Hematopoietic multipotent progenitor cell treated with erythropoietin and hydrocortisone succinate and interleukin-3 and kit ligand, for 15 days (in vitro differentiated cells): ENCODE measurements at places on chromosomes 13 and 19.

DNA sequence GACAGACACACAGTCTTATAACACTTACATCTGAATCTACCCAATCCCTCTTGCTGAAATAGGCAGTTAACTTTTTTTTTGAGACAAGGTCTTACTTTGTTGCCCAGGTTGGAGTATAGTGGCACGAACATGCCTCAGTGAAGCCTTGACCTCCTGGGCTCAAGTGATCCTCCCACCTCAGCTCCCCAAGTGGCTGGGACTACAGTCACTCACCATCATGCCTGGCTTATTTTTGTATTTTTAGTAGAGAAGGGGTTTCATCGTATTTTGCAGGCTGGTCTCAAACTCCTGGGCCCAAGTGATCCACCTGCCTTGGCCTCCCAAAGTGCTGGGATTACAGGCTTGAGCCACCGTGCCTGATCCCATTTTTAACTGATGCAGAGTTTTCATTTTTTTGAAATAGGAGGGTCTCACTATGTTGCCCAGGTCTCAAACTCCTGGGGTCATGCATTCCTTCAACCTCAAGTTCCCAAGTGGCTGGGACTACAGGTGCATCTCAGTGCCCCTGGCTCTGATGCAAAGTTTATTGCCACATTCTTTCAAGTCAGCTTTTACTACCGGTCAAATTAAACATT lies 7.6 kb downstream of the ELF1 start:
- no peak for DNase-seq

DNA sequence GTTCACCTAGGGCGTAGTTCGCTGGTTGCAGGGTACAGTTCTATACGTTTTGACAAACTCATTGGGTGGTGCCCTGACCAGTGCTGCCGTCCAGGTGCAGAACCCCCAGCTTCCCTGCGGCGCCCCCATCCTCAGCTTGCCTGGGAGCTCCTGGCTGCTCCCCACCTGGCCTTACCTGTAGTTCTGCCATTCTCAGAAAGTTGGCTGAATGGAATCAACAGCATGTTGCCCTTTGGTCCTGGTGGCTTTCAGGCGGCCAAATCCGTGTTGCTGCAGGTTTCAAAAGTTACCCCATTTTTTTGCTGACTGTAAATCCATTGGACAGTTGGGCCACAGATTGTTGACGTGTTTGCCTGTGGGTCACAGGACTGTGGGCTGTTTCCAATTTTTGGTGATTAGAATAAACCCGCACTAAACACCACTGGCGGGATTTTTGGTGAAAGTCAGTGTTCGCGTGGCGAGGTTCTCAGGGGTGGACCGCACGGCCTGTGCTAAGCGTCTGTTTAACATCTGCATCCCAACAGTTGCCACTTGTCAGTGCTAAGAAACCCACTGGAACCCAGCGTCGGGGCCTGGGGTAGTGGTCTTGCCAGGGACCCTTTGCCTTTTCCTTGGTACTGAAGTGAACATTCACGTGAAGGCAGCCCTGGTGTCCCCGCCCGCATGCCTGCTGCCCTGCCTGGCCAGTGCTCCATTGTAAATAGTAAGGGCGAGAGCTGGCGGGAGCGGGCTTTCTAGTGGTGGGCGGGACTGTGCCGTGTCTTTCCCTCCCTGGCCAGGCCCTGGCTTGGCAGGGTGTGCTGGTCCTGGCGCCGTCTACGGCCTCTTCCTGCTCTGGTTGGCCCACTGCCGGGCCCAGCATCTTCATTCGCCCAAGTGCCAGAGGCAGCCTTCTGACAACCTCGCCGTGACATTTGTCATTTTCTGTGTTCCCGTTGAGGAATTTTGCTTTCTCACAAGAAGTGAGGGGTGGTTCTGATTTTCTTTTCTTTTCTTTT lies 3.3 kb downstream of the DOT1L start:
- DNase-seq: no peak

- DNase-seq: peak; percentile 92
Observed at GRCh38 chr13:24160458-24161009, at the start of gene SPATA13. TSS of gene SPATA13 (plus strand) at chr13:24160720. CDS start at chr13:24222930, 62,210 bp downstream.

DNA sequence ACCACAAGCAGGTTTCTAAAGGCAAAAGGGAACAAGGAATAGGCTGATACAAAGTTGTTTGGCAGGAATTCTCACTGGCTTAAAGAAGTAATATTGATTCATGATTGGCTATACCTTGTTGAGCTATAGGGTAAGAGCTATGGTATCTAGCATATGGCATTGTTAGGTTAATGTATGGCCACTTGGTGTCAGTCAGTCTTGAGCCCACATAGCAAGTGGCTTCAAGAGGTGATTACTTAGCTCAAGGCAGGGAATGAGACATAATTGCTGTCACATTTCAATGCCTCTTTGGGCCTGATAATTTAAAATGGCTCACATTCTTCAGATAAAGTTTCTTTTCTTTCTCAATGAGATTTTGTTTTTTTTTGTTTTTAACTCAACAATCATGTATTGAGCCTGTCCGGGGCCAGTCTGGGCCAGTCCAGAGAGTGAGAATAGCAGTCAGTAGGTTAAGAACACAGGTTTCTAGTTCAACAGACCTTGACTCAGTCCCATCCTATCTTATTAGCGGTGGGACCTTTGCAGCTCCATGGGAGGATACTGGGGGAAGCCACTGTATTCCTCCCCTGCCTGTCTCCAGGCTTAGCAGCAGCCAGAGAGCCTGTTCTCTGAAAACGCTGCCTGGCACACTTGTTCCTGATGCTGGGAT lies 45.8 kb upstream of the RCBTB2 start:
- no peak for DNase-seq

- no peak for DNase-seq
Observed at GRCh38 chr19:36528921-36529518, 949 bp upstream of the ZNF260 start.

GRCh38 chr13:106302843-106303242 lies 232.6 kb downstream of the EFNB2 start:
- DNase-seq: no peak

- DNase-seq: no peak
Observed at GRCh38 chr13:46609726-46610125, 56.8 kb downstream of the LRCH1 start.

- DNase-seq: no peak
Observed at GRCh38 chr19:16342002-16342715, 17.5 kb downstream of the KLF2 start.

DNA sequence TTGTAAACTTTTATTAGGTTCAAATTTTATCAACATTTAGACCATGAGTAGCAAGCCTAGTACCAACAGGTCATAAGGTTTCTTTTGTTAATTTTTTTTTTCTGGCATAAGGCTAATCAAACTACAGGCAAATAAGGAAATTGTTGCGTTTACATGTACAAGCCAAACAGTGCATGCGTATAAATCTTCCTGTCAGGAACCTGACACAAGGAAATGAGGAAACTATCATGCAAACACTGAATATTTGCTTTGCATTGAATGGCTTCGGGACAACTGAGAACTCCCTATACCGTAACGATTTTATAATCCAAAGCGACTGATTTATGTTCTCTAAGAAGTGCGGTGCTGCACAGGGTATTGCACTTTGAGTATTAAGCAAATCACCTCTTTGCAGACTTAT lies 133.0 kb upstream of the TRPC4 start:
- no peak for DNase-seq

- no peak for DNase-seq
Observed at GRCh38 chr19:30293051-30293785, 79.0 kb upstream of the ZNF536 start.

GRCh38 chr13:67736646-67737420 lies 506.7 kb upstream of the PCDH9 start:
- no peak for DNase-seq

DNA sequence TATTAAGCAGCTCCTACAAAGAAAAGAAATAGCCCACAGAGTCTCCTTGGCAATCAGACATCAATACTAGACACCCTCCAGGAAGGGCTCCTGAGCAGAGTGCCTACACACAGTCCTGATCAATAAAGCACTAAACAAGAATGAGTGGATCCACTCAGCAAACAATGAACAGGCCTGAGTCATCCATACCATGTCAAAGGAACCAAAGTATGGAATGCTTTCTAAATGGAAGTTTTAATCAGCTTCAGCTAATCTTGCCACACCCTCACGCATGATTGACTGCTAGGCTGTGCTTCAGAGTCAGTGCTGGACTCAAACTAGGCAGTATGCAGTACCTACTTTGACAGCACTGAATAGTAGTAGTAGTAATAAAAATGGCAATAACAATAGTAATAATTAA lies 392.7 kb upstream of the HTR2A start:
- no peak for DNase-seq

GRCh38 chr13:35990196-35990595 lies 141.0 kb downstream of the DCLK1 start:
- no peak for DNase-seq

DNA sequence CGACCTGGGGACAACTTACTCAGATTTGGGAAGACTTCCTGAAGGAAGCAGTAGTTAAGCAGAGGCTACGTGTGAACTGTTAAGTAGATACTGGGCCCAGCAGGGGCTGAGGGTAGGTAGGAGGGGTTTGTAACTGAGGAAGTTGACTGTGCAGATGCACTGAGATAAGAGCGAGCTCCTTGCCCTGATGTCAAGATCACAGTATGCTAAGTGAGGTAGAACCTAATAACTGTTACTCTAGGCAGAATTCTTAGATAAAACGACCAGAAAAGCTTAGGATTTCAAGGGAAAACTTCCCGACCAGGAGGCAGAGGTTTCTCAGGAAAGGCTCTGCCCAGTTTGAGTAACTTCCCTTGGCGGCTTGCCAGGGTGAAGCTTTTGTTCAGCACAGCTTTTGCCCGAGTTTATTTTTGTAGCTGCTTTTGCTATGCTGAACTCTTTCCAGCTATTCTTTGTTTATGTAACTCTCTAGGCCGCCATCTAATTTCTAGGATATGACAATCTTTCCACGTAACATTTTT lies 632.1 kb downstream of the DIAPH3 start:
- DNase-seq: no peak

GRCh38 chr19:18112989-18113478 lies 15.5 kb downstream of the MAST3 start:
- peak; percentile 88 for DNase-seq

- no peak for DNase-seq
Observed at GRCh38 chr13:20528452-20528851, 2.8 kb upstream of the CRYL1 start.
